ENCODE measurements at places on chromosomes 3 and 15. TPM values are rescaled to one million over a fixed set of nuclear protein-coding genes. Genes with fewer than 3 reads are reported as not detected.

- DNase-seq: no peak
Measured at GRCh38 chr3:30343861-30344260, 262.5 kb upstream of the TGFBR2 start.

DNA sequence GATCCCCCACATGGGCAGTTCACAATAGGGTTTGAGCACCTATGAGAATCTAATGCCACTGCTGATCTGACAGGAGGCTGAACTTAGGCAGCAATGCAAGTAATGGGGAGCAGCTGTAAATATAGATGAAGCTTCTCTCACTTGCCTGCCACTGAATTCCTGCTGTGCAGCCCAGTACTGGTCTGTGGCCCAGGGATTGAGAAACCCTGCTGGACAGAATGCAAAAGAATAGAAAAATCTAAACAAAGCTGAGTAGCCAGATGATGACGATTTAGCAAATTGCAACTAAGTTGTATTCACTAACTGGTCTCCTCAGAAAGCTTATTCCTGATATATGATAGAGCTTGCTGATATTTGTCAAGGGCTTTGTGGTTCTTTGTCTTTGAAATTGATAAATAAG is 34.3 kb upstream of the APH1B start:
- DNase-seq: no peak

GRCh38 chr3:152738656-152739055 is 96.3 kb upstream of the P2RY1 start:
- DNase-seq: peak; percentile 71

GRCh38 chr3:166064476-166064875 is 227.3 kb upstream of the BCHE start:
- no peak for DNase-seq

- peak; percentile 62 for DNase-seq
Measured at GRCh38 chr3:71142441-71143161, 440.9 kb downstream of the FOXP1 start.

DNA sequence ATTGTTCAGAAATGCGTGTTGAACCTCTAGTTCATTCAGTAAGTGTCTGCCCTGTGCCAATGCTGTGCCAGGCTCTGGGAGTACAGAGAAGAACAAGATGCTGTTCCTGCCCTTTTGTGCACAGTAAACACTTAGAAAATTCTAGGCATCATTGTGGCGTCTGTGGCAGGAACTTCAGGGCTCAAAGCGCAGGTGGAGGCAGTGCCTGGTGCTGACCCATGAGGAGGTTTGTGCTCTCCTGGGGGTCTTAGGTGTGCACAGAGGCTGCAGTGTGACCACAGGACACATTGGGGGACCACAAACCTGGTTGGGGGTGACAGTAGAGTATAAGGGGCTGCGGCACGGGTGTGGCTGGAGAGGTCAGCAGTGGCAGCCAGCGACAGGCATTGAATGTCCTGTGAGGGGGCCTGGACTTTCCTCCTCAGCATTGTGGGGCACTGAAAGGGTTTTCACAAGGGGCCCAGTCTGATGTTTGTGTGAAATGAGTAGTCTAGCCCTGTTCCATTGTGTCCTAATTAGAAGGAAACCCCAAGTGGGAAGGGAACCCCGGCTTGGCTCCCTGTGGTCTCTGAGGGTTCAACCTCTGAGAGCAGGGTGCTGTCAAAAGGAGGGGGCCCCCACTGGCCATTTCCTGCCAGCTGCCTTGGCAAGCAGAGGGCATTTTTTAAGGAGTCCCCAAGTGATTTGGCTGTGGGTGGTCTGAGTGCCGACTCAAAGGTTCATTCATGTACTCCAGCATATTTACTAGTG is 20.9 kb downstream of the MRAS start:
- DNase-seq: no peak

DNA sequence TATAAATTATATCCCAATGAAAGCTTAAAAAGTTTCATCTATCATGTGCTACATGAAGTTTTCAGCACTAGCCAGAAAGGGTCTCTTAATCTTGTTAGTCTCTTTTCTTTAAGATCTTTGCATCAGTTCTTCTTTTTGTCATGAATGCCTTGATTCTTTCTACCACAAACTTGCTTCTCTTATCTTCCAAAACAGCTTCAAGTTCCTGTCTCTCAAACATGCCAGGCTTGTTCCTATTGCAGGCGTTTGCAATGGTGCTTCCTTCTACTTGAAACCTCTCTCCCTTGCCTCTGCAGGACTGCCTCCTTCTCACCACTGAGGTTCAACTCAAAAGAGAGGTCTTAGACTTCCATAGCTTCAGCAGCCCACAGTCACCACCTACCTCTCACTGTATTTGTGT is 104.3 kb upstream of the FRMD4B start:
- DNase-seq: peak; percentile 13

GRCh38 chr3:165553371-165553770 is 283.9 kb downstream of the BCHE start:
- DNase-seq: no peak

GRCh38 chr15:93052090-93052879 is 36.7 kb downstream of the RGMA start:
- no peak for DNase-seq

- no peak for DNase-seq
Measured at GRCh38 chr15:62788224-62788623, 254.3 kb upstream of the TPM1 start.

DNA sequence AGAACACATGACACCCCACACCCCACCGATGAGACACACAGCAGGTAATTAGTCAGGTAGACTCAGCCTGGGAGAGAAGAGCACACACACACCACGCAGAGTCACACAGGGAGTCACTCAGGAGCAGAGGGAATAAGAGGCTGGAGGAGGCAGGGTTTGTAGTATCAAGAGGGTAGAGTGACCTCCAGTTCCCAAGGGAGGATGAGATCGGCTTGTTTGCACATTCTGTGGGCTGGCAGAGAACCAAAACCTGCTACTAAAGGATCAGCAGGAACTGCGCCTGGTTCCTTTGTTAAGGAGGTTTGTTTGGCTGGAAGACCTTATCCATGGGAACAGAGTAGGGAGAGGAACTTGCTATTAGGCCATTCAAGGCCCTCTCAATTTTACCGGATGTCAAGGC is 281.4 kb upstream of the SLCO3A1 start:
- no peak for DNase-seq

Gene INAFM2
- 12.4 TPM for total RNA-seq

Gene MUSTN1
- total RNA-seq: 165 TPM

Gene TFDP2
- total RNA-seq: 41.8 TPM

Gene LMCD1
- total RNA-seq: 159 TPM

Gene P2RY13
- total RNA-seq: 0.75 TPM

Gene LRRC3B
- total RNA-seq: 11.0 TPM

Gene NRROS
- total RNA-seq: 2.8 TPM

Gene RAF1
- 94.2 TPM for total RNA-seq
